Foreskin fibroblast (primary cell): ENCODE measurements at places on chromosomes 1 and 21.

DNA sequence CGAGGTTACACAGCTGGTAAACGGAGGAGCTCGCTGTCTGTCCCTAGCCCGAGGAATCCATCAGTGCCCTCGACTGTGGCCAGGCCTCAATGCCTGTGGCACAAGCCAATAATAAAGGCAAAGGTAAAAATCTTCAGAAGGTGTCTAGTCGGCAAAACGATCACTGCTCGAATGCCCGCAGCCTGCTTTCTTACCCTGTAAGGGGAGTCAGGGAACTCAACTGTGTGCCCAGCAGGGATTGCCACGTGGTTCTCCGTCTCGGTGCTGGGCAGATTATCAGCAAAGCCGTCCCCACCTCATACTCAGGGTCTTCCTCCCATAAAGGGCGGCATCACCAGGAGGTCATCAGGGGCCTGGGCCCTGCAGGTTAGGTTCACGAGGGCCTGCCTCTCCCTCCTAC is 103.4 kb downstream of the PAX7 start:
- no peak for DNase-seq

DNA sequence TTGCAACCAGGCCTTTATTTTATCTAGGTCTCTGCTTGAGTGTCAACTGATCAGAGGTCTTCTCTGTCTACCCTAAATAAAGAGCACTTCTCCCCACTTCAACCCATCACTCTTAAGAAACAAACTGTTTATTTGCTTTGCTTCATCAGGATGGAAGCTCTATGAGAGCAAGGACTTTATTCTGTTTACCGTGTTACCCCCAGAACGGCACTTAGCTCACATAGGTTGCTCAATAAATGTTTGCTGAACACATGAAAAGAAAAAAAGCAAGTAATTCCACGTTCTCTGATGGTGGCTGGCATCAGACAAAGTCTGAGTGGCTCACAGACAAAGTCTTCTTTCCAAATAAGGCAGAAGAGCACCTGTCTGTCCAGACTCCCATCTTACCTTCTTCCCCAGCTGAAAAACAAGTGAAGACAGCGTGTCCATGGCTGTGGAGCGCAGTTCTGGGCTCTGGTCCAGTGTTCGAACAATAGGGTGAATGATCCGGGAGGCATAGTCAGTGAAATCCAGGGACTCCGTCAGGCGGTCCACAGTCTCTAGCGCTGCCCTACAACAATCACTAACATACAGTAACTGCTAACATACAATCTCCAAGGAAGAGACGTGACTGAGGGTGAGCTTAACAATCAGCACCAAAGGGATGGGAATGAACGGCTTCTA is 22.9 kb downstream of the ANGPTL7 start:
- no peak for DNase-seq

- DNase-seq, result peak; percentile 70
Measured at GRCh38 chr1:108560874-108561459, 1.1 kb downstream of the EEIG2 start.

GRCh38 chr1:51729824-51730301 is 113.0 kb downstream of the OSBPL9 start:
- no peak for DNase-seq

- no peak for DNase-seq
Measured at GRCh38 chr1:201988601-201989000, 6.2 kb downstream of the RNPEP start.

DNA sequence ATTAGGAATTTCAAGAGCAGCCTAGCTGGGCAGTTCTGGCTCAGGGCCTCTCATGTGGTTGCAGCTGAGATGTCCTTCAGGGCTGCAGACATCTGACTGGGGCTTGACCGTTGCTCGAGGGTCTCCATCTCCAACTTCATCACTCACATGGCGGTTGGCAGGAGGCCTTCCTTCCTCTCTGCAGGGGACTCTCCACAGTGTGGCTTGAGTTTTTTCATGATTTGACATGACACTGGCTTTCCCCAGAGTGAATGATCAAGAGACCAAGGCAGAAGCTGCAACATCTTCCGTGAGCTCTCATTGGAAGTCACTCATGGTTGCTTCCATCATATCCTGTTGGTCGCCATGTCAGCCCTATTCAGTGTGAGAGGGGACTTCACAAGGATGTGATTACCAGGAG is 74.6 kb downstream of the RUNX3 start:
- DNase-seq, result no peak

DNA sequence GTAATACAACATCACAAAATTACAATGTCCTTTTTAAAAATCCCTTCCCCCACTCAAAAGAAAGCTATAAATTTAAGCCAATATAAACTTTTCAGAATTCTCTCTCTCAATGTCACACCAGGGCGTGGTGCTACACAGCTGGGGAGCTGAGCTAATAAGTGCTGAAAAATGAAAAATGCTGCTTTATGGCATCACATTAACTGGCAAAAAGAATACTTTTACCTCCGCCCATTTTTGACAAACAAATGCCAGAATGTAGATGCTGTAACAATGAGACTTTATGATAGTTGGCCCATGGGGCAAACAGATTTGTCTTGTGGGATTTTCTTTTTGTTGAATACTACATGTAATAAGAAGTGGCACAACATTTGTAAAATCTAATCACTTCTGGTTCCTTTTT is 12.7 kb upstream of the LYPLAL1 start:
- peak; percentile 46 for DNase-seq
